ENCODE measurements at places on chromosomes 11 and 22.

- DNase-seq = no peak
These were observed 6.2 kb downstream of the SMTNL1 start for GRCh38 chr11:57543593-57543992.

DNA sequence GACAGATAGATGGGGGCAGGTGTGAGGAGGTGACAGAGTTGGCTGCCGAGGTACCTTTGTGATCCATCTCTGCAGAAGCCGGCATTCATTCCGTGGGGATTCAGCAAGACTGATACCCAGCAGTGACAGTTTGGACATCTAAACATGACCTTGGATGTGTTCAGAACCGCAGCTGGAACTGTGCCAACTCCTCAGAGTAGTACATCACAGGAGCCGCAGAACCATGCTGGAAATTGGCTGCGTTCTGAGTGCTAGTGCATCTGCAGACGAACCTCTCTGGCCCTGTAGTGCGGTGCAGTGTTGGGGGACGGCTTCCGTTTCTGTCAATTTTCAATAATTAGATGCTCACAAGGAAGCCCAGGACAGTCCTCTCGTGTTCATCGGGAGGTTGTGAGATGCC is 772.1 kb downstream of the NTM start:
- no peak for DNase-seq

GRCh38 chr11:10538924-10539323 is 2.1 kb downstream of the RNF141 start:
- DNase-seq = no peak

DNA sequence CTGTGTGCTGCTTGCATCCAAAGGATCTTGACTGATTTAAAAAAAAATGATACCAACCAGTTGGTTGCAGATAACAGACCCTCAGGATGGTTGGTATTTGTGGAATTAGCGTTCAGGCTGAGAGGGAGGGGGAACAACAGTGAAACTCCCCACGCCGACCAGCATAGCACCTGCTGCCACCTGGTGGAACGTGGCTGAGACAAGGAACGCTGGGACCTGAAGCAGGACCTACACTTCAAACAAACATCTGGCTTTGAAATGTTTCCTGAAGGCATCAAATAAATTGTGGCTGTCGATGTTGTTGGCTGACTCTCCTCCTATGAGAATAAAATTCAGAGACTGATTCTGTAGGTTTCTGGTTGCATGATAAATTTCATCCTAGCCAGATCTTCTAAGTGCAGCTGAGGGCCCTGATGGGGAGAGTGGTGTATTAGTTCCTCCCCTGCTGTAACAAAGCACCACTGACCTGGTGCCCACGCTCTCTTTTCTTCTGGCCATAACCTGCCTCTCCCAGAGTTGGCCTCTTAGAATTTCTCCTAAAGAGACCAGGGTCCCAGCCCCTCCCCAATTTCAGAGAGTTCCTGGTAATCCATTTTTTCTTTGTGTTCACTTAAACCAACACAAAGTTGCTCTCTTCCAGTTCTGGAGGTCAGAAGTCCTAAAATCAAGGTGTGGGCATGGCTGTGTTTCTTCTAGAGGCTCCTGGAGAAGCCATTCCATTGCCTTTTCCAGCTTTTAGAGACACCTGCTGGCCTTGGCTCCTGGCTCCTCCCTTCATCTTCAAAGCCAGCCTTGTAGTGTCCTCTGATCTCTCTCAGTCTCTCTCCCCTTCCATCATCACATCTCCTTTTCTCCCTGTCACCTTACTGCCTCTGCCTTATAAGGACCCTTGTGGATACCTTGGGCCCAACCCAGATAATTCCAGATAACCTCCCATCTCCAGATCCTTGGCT is 17.3 kb downstream of the APOL2 start:
- peak; percentile 14 for DNase-seq

GRCh38 chr11:74534216-74534945 is 40.9 kb upstream of the LIPT2 start:
- DNase-seq = no peak

Measured in midbrain (tissue), 1 donor.